ENCODE measurements at places on chromosomes 6 and 20. TPM values are rescaled to one million over a fixed set of nuclear protein-coding genes. Genes with fewer than 3 reads are reported as not detected.

The ACTL10 gene
- total RNA-seq: 0.22 TPM

The RAE1 gene
- total RNA-seq: 46.3 TPM

The ANKRD66 gene
- total RNA-seq: not detected

The PBOV1 gene
- not detected for total RNA-seq

The ERVFRD-1 gene
- not detected for total RNA-seq

The MACROD2 gene
- total RNA-seq: 3.7 TPM
